ENCODE measurements at places on chromosomes 13 and 19.
A peak's percentile ranks its signal among the peaks of the same experiment; 100 is the strongest.

GRCh38 chr13:40452038-40452666, 214.3 kb downstream of the FOXO1 start:
- DNase-seq, result no peak

DNA sequence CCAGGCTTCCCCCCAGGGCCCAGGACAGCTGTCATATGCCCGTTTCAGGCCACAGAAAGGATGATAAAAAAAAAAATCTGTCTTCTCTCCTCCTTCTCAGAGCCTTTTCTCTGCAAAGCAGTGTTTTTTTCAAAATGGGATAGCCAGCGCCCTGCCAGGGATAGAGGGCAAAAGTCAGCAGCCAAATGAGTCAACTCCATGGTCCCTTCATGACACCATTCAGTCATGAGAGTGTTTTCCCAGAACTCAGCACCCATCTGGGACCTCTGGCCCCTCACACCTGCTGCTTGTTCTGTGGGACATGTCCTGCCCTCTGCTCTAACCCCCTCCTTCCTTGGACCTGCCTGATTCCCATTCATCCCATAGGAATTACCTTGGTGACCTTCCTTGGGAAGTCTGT, 95.0 kb downstream of the CYSLTR2 start:
- no peak for DNase-seq

DNA sequence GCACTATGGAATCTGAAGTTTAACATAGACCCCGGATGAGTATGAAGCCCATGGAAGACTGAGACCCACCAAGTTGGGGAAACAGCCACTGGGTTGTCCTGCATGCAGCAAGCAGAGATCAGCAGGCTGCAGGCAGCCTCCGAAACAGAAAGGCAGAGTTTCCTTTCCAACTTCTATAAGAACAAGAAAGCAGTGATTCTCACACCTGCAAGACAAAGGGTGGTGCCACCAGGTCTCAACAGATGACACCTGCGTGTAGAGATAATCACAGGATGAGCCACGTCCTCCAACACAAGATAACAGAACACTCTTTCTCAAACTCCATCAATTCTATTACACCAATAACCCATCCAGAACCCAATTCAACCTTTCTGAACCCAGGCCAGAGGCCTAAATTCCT, 457.9 kb downstream of the FOXO1 start:
- DNase-seq, result no peak

DNA sequence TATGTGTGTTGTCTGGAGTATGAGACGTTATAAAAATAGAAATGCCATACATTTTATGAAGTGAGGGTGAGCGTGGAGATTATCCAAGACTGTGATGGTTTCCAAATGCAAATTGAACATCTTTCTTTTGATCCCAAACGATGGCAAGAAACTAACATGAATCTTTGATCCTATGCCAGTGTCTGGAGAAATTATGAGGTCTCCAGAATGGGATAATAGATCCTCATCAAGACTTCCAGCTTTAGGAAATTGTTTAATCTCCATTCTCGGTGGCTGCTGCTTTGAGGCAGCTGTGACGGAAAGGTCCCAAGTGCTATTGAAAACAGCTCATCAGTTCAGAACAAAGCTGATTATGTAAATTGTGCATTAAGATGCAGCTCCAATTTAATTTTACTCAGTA, 30.8 kb downstream of the CBY2 start:
- peak; percentile 26 for DNase-seq

DNA sequence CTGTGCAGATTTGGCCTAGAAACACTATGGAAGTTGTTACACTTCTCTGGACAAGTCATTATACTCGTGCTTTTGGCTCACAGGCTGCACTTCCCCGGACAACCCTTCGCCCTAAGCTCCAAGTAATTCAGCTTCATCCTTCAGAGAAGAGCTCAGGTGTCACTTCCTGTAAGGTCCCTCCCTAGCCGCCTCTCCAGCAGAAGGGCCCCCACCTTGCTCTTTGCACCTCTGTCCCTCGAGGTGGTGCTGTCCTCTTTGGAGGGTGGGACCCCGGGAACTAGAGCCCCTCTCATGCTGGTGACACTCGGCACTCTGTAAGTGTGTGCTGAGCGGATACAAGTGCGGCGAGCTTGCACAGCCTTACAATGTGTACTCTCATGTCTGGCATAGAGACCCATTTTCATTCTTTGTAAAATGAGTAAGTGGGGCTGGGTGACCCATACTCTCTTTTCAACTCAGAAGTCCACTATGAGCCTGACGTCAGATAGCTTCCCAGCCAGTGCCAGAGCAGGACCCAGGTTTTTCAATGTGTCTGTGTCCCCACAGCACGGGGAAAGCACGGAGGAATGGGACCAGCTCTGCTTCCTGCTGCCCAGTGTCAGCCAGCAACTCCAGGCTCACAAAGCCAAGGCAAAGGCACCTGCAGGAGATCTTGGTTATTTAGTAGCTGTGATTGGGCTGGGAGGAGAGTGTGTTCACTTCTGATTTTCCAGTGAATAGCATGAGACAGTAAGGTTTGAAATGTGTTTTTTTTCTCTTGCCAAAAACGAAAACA, 26.9 kb downstream of the CHAMP1 start:
- no peak for DNase-seq

DNA sequence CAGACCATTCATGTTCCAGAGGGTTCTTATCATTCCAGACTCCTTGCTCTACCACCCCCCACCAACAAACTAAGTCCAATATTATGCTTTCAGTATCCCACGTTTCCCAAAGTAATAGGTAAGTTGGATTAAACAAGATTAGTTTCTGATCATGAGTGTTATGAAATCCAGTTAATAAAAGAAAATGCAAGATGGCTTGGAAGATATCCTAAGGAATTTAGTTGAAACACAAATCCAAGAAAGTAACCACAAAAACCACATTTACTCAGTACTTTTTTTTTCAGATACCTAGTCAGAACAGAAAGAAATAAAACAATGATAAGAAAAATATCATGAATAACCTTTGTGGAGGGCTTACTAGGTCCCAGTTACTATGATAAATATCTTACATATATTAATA, 119.4 kb upstream of the MIR17HG start:
- no peak for DNase-seq
